ENCODE measurements at places on chromosomes 7 and 10. TPM values are rescaled to one million over a fixed set of nuclear protein-coding genes. Genes with fewer than 3 reads are reported as not detected.
A peak's percentile ranks its signal among the peaks of the same experiment; 100 is the strongest.

VIPR2 gene
- 0.36 TPM for total RNA-seq

DNA sequence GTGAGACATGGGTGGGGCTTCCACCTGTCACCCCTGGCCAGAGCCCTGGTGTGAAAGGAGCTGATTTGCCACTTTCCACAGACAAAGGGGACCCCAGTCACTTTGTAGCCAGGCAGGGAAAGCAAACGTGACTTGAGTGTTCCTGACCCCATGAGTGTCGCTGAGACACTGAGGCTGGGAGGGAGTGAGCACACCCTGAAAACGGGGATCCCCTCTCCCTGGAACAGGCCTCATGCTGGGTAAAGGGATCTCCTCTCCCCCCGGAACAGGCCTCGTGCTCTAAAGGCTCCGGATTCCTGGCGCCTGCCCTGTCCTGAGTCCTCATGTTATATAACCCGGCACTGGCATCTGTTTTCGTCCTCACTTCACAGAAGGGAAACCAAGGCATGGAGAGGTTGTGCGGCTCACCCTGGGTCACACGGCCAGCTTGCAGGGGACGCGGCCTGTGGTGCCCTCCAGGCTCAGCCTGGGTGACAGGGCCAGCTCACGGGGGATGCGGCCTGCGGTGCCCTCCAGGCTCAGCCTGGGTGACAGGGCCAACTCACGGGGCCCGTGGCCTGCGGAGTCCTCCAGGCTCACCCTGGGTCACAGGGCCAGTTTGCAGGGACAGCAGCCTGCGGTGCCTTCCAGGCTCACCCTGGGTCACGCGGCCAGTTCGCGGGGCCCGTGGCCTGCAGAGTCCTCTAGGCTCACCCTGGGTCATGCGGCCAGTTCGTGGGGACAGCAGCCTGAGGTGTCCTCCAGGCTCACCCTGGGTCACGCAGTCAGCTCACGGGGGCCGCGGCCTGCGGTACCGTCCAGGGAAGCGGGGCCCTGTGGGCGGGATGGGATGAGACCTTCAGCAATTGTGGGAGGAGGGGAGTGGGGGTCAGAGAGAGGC, 104.7 kb downstream of the PDGFA start:
- peak; percentile 59 for DNase-seq

NAT16 gene
- not detected for total RNA-seq

DNA sequence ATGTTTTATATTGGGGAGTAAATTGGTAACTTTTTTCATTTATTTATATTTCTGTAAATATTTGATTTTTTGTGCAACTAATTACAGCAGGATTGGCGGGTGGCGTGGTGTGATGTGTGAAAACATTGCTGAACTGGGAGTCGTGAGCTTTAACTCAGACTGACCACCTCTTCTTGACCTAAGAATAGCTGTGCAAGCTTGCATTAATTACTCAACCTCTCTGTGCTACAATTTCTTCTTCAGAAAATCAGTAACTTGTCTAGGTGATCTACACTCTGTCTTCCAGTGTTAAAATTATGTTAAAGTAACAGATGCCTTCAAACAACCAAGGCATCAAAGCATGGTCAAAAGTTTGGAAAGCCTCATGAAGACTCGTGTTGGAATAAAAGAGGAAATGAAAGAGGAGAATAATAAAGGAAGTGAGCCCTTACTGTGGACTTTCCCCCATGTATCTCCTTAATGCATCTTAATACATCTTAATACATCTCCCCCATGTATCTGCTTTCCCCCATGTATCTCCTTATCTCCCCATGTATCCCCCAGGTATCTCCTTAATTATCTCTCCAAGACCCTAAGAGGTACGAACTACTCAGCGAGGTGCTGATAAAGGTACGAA, 71.2 kb downstream of the SVIL start:
- DNase-seq: no peak

DNA sequence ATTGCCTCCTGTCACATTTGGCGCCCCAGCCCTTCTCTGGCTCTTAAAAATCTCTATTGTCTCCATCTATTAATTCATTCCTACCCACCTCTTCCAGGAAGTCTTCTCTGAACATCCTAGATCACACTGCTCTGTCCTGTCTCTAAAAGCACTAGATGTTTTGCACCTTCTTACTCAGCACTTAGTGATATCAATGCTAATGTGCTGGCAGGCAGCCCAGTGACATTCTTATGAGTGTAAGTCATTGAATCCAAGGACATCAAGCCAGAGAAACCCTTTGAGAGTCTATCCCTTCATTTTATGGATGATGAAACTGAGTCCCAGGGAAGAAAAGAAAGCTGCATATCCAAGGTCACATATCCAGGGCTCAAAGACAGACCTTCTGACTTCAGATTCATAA, 48.3 kb upstream of the PAX2 start:
- no peak for DNase-seq

TFPI2 gene
- not detected for total RNA-seq

DNA sequence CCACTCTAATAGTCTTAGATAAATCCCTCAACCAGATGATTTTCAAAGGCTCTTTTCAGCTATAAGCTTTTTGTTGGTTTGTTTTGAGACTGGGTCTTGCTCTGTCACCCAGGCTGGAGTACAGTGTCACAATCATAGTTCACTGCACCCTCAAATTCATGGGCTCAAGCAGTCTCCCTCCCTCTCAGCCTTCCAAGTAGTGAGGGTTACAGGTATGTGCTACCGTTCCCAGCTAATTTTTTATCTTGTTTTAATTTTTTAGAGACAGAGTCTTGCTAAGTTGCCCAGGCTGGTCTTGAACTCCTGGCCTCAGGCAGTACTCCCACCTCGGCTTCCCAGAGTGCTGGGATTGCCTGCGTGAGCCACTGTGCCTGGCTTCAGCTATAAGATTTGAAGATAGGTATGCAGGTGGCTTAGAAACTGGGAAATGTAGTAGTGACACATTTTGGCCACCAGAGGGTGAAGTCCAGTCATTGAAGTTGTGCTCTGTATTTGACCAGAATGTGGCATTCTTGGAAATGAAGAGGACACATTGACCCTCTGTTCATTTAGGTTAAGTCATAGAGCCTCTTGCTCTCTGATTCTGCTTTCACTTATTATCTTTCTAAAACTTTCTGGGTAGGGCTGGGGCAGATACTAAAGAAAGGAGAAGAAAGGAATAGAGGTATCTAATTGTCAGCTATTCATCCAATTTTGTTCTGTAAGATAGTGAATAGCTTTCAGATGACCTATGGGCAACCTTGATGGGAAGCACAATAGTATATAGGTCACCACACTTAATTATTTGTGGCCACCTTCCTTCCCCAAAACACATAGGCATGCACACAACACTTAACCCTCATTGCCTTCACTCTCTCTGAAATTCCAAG, 36.0 kb downstream of the R3HCC1L start:
- no peak for DNase-seq

- no peak for DNase-seq
Measured at GRCh38 chr10:94213001-94213530, 149.7 kb downstream of the NOC3L start.

DNA sequence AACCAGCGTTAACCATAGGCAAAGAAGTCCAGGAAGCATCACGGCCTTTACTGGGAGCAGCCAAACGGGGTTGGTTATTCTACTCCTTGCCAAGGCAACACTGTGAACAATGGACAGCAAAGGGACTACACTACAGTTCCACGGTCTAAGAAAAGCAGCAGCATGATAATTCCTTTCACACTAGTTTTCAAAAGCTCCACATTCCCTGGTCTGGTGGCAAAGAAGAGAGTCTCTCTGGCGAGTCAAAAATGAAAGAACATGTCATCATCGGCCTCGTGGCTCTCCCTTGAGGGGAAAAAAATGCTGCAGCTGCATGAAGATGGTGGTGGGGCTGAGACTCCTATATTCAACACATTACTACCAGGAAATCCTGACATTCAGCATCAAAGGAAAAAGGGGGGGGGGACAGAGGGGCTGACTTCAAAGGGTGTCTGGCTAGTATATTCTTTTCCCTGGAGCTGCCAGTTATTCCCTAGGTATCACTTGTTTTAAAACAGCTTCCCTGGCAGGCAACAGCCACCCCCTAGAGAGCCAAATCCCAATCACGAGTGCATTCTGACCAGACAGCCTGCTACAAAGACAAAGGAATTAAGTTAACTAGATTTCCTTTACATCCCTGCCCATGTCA, 49.1 kb downstream of the SLC37A3 start:
- no peak for DNase-seq

- no peak for DNase-seq
Measured at GRCh38 chr7:80107278-80107677, 27.4 kb upstream of the GNAI1 start.

POM121L12 gene
- total RNA-seq: not detected

TSPAN15 gene
- total RNA-seq: 1.4 TPM

DNA sequence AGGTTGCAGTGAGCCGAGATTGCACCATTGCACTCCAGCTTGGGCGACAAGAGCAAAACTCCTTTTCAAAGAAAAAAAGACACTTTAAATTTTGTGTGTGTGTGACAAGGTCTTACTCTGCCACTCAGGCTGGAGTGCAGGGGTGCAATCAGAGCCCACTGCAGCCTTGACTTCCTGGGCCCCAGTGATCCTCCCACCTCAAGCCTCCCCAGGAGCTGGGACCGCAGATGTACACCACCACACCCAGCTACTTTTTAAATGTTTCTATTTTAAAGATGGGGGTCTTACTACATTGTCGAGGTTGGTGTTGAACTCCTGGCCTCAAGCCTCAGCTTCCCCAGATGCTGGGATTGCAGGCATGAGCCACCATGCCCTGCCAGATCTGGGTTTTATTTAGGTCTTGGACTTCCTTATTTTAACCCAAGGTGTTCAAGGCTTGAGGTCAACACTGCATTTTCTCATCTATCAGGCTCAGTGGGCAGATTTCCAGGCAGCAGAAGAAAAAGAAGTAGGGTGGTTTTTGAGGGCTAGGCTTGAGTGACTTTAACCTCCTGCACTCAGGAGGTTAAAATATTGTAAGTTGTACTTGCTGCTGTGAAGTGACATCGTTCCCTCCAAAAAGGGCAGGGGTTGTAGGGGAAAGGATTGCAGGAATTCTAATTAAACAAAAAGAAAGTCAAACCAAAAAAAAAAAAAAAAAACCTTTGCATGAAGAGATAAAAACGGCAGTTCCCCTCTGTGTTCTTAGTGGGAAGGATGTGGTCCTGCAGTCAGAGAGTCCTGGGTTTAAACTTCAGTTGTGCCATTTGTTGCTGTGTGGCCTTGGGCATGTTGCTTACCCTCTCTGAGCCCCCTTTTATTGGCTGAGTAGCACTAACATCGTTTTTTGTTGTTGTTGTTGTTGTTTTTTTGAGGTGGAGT, 71.5 kb downstream of the CARD11 start:
- DNase-seq: no peak

DNA sequence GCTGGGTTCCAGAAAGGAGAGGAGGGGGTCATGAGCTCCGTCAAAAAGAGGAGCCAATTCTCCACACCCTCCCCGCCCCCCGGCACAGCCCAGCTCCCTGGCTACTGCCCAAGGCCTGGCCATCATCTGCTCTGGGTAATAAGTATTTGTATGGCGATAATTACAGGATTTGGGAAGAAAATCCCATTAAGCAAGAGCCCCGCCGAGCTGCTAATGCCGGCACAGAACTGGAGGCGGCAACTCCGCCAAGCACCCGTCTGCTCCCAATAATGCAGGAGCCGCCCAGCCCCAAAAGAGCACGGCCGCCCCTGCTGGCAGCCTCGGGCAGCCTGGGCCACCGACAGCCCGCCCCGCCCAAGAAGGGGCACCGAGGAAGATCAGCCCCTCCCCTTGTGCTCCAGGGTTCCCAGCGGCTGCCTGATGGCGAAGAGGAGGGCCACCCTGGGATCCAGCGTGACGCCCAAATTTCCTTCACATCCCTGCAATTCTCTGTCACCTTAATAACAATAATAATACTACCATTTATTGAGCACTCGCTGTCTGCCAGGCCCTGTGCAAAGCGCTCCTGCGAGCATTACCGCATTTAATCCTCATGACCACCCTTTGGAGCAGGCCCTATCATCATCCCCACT, 5.9 kb downstream of the SLIT1 start:
- no peak for DNase-seq

GRCh38 chr10:112535531-112535951, 88.5 kb downstream of the VTI1A start:
- no peak for DNase-seq

OPN1SW gene
- not detected for total RNA-seq

DNA sequence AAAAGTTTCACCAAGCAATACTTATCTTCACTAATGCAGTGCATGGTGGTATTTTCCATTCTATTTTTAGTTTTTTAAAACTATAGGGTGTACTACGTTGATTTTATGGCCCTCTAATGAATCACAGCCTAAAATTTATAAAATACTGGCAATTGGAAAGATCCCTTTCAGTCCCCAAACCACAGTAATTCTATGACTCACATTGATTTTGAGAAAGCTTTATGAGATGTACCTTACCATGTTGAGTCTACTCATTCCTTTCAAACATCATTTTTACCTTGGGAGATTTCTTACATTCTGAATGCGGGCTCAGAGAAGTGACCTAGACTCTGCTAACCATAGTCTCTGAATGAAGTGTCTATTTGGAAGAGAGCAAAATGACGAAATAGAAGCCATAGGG, 141.6 kb downstream of the GPR85 start:
- DNase-seq: no peak

- DNase-seq: no peak
Measured at GRCh38 chr7:112116894-112117293, 89.3 kb downstream of the DOCK4 start.

DNA sequence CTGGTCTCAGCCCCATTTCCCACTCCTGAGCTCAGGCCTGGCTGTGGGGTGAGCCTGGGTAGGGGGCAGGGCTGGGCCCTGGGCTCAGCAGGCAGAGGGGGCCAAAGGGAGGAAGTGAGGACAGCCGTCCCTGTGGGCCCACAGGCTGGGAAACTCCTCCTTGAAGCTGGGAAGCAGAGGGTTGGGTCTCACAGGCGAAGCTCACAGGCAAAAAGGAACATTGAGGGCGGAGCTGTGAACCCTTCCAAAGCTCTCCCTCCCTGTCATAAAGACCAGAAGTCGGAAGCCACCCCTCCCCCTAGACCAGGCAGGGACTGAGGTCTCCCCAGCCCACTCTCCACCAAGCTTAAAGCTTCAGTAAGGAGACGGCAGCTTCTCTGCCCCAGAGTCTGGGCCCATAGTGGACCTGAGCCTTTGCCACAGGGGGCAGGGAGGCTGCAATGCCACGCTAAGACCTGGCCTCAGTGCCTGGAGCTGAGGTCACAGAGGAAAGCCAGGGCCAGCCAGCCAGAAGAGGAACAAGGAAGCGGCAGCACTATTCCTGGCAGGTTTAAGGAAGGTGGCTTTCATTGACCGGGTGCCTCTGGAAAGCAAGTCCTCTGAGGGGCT, 1.0 kb upstream of the KCP start:
- no peak for DNase-seq

PTF1A gene
- total RNA-seq: not detected

- no peak for DNase-seq
Measured at GRCh38 chr7:23963461-23964165, 253.6 kb downstream of the STK31 start.
